ENCODE measurements at places on chromosomes 2 and 18.

DNA sequence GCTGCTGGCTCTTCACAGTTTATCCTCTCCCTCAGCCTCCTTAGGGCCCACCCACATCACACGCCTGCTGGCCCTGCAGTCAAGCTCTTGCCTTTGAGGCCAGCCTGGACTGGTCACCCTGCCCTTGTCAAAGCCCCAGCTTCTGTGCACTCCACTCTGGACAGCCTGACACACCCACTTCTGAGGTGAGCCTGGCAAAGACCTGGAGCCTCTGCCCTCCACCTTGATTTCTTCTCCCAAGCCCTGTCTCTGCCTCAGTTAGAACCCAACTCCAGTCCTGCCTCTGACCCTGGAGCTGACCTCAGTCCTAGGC is 37.0 kb upstream of the TAF1B start:
- no peak for DNase-seq

GRCh38 chr2:1561811-1562421 is 148.7 kb downstream of the TPO start:
- DNase-seq, result no peak

- DNase-seq, result no peak
These were observed 2043.3 kb upstream of the PIK3C3 start for GRCh38 chr18:39911716-39912115.

DNA sequence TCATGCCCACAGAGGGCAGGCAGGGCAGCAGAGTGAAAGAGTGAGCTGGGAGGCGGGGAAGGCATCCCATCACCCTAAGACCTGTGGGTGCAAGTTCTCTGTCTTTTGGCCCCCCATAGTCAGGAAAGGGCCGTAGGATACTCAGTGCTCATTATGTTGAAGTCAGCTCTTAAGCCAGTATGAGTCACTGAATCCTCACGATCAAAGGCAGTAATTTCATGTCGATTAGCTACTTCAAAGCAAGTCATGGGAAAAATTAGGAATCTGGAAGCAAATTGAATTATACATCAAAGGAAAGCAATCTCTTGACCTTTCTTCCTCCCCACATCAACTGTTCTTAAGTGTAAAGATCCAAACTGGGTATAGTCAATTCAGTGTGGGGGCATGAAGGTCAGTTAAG is 178.9 kb downstream of the FHOD3 start:
- DNase-seq, result no peak

- no peak for DNase-seq
These were observed 336.4 kb upstream of the FSHR start for GRCh38 chr2:49490710-49491109.

DNA sequence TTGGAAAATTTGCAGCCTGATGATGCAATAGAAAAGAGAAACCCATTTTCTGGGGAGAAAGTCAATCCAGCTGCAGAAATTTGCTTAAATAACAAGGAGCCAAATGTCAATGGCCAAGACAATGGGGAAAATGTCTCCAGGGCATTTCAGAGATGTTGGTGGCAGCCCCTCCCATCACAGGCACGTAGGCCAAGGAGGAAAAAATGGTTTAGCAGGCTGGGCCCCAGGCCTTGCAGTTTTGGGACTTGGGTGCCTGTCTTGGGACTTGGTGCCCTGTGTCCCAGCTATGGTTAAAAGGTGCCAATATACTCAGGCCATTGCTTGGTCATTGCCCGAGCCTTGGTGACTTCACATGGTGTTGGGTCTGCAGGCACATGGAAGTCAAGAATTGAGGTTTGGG is 368.2 kb downstream of the ERBB4 start:
- no peak for DNase-seq

- DNase-seq, result no peak
These were observed 120.5 kb upstream of the MC4R start for GRCh38 chr18:60493066-60493465.

DNA sequence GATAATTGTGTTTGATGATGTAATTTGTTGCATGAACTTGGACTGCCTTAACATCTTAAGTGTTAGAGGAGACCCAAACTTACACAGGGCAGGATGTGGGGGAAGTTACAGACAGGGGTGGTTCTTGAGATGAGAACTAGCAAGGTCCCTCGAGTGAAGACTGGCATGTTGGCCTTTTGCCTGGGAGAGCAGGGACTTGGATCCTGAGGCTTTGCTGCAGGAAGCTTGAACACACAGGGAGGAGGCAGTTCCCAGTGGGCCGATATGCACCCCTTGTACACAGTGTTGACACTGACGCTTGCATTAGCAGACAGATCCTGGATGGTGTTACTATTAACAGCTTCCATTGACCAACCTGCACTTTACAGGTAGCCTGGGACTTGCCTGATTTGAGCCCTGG is 47.5 kb downstream of the CHRNA1 start:
- no peak for DNase-seq

DNA sequence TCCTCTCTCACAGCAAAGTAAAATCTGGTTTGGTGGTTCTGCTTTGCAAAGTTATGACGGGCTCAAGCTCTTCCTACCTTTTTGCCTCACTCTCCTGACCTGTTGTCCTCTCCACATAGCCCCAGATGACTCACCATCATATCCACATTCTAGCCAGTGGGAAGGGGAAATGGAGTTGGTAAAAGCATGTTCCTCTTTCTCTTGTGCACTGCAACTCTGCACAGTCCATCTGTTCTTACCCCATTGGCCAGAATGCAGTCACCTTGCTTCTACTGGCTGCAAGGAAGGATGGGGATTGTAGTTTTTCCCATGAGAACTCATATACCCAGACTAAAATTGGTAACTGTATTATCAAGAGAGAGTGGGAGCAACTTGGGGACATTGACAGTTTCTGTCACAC is 50.4 kb upstream of the SMIM21 start:
- DNase-seq, result no peak
